Upper lobe of right lung (tissue), 1 donor: ENCODE measurements at places on chromosomes 4 and X. TPM values are rescaled to one million over a fixed set of nuclear protein-coding genes. Genes with fewer than 3 reads are reported as not detected.

The SLC4A4 gene
- total RNA-seq: 28.5 TPM

The FREM3 gene
- total RNA-seq: 0.78 TPM

DNA sequence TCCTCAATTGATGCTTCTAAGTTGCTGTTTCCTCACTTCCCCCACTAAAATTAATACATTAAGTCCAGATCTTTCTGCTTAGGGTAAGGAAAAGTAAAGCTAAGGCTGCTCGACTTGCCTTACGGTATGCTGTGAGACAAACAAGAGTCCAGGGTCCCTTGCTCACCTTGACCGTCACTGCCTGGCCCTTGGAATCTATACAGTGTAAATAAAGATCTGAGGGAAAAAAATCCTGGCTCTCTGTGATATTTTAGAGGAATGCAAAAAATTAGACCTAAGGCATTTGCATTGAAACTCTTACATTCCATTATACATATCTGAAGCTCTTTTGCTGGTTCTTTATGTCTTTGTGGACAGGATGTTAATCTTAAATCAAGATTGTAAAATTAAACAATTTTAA, 129.6 kb upstream of the HCCS start:
- H3K27ac ChIP-seq: no peak overlapping the region
- DNase-seq: no peak
- H3K27me3 ChIP-seq: no peaks in the 10 kb centered on the region
- H3K4me1 ChIP-seq: no peaks in the 10 kb centered on the region
- no peaks in the 10 kb centered on the region for H3K36me3 ChIP-seq

- no peak for DNase-seq
- H3K36me3 ChIP-seq: no peaks in the 10 kb centered on the region
- no peaks in the 10 kb centered on the region for H3K27me3 ChIP-seq
Measured at GRCh38 chrX:7106649-7107048, 40.9 kb upstream of the STS start.

The USP17L18 gene
- total RNA-seq: not detected

DNA sequence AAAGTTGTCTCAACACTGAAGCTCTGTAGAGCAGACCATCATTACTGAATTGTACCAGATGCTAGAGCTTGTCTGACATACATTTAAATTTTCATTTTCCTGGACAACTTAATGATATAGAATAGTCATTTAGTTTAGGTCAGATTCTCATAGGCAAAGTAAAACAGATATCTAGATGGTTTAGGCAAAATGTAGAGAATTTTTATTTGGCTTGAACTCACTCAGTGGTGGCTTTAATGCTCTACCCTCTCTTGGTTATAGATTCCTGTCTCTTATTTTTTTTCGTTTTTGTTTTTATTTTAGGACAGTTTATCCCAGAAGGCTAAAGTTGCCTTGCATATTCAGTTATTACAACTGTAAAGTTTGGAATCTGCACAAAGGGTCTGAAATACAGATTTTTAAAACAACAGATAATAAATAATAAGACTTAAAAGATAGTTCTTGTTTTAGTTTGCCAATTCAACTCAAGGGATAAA, 4.0 kb upstream of the IRS4 start:
- no peak overlapping the region for H3K27ac ChIP-seq
- no peaks in the 10 kb centered on the region for H3K4me1 ChIP-seq
- no peaks in the 10 kb centered on the region for H3K36me3 ChIP-seq
- H3K27me3 ChIP-seq: peaks cover 21% of the 10 kb centered on the region

DNA sequence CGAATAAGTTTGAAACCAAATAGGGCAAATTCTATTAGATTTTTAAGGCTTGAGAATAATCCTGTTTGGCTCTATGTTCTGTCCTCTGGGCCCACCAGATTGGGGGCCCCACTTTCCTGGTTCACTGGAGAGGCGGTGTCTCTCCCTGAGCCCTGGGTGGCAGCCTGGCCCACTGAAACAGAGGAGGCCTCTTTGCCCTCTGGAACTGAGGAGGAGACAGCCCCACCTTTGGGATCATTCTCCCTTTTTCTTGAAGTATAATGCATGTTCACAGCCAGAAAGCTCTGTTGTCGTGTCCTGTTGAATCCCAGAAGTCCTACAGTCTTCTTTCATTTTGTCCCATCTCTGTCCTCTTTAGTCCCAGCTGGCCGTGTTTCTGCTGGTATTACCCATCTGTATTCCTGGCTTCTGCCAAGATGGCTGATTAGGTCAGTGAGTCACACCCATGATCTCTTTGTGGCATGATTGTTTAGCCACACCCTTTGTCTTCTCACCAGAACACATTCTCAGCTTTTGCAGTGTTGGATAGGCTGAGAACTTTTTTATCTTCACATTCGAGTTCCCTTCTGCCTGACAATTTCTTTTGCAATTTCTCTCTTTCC, 8.1 kb upstream of the TBC1D25 start:
- H3K27ac ChIP-seq: peak overlapping the region; percentile 30
- no peak for DNase-seq
- H3K4me3 ChIP-seq: no peak overlapping the region
- no peaks in the 10 kb centered on the region for H3K27me3 ChIP-seq

DNA sequence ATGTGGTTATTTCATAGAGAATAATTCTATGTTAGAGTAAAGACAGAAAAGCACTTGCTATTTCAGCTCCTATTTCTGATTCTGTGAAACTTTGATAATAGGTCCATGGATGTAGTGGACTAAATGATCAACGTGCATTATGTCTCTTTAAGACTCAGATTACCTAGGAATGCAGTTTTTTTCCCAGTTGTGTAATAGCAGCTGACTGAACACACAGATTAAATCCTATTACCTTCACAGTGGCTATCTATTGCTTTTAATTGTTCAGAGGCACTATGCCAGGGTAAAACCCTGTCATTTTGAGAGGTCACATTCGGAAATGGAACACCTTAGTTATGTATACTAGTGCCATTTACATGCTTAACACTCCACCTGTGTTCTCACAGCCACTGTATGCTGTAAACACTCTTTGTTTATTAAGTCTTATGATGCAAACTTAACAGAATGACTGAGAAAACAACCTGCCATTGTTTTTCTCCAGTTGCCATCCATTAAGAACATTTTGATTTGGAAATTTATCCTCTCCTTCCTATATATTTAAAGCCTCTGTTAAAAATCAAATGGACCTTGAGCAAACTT, 70.5 kb downstream of the HPGD start:
- no peak overlapping the region for H3K4me3 ChIP-seq
- no peaks in the 10 kb centered on the region for H3K27me3 ChIP-seq
- H3K27ac ChIP-seq: no peak overlapping the region
- no peaks in the 10 kb centered on the region for H3K4me1 ChIP-seq

DNA sequence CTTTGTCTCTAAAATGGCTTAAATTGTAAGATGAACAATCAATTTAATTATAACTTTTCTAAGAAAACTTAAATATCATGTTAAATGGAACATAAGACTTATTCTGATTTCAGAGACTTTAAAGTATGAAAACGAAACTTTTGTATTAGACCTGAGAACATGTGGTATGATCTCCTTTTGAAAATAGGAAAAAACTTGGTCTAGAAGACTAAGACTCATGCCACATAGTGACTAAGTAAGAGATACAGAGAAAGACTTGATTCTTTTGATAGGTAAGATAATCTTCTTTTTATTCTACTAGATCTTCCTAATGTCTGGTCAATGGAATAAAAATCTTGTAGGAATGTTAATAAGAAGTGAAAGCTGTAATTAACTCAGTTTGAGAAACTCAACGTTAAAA, 326.3 kb upstream of the GRIA3 start:
- no peak for DNase-seq
- no peak overlapping the region for H3K27ac ChIP-seq
- no peaks in the 10 kb centered on the region for H3K36me3 ChIP-seq
- H3K4me1 ChIP-seq: no peaks in the 10 kb centered on the region
- H3K27me3 ChIP-seq: no peaks in the 10 kb centered on the region

GRCh38 chrX:47321823-47322371, 48.5 kb upstream of the ZNF157 start:
- H3K36me3 ChIP-seq: no peaks in the 10 kb centered on the region
- H3K27me3 ChIP-seq: no peaks in the 10 kb centered on the region
- no peaks in the 10 kb centered on the region for H3K4me1 ChIP-seq
- no peak overlapping the region for H3K4me3 ChIP-seq
- DNase-seq: no peak

GRCh38 chr4:62711575-62711974, 1511.4 kb downstream of the ADGRL3 start:
- no peaks in the 10 kb centered on the region for H3K4me1 ChIP-seq
- H3K27me3 ChIP-seq: no peaks in the 10 kb centered on the region
- no peak overlapping the region for H3K4me3 ChIP-seq
- no peaks in the 10 kb centered on the region for H3K36me3 ChIP-seq
- H3K27ac ChIP-seq: no peak overlapping the region

- no peaks in the 10 kb centered on the region for H3K4me1 ChIP-seq
- no peak for DNase-seq
- no peak overlapping the region for H3K4me3 ChIP-seq
- H3K36me3 ChIP-seq: no peaks in the 10 kb centered on the region
Measured at GRCh38 chrX:38060331-38060878, 54.1 kb downstream of the SYTL5 start.
